Cerebellar cortex (tissue), 1 donor: ENCODE measurements at places on chromosomes 16 and 17.

- DNase-seq: peak; percentile 83
Measured at GRCh38 chr17:19977293-19978208, at the start of gene AKAP10. TSS of gene AKAP10 (minus strand) at chr17:19977828. CDS start at chr17:19977679, 149 bp downstream.

GRCh38 chr16:1287982-1288670 lies 21.3 kb upstream of the UBE2I start:
- DNase-seq: no peak

GRCh38 chr17:5745111-5745813 lies 161.0 kb upstream of the NLRP1 start:
- peak; percentile 15 for DNase-seq

DNA sequence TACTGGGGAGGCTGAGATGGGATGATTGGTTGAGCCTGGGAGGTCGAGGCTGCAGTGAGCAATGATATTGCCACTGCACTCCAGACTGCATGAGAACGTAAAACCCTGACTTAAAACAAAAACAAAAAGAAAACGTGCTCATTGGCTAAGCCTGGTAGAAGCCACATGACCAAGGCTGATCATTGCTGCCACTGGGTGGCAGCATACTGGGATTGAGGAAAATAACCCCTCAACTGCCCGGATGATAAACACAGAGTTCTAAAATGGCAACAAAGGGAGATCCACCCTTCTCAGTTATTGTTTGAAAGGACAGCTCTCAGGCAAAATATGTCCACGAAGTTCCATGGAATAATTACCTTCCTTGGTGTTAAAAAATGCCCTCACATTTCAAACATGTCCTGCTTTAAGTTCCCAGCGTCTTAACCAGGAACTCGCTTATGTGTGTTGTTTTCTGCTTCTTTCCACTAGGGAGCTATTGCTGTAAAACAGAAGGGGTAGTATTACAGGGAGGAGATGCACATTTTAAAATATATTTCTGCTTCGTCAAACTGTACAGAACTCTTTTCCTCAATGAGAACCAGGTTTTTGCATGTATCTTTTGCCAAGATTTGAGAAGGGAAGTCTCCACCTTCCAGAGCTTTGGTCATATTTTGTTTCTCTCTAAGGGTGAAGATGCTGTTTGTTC lies 675.3 kb downstream of the MAF start:
- no peak for DNase-seq

DNA sequence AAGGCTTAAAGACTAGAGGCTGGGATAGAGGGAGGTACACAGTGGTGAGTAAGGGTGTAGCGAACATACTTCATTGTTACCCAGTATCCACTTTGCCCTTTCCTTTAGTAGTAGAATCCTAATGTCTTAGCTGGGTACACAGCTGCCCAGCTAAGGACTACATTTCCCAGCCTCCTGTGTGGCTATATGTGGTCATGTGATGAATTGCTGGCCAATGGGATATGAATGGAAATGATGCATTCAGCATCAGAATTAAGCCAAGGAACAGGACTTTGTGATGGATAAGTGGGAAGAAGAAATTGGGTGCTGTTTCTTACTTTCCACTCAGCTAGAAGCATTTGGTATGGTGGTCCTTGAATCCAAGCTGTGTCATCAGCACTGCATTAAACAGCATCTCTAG lies 55.9 kb downstream of the FOXL1 start:
- no peak for DNase-seq

DNA sequence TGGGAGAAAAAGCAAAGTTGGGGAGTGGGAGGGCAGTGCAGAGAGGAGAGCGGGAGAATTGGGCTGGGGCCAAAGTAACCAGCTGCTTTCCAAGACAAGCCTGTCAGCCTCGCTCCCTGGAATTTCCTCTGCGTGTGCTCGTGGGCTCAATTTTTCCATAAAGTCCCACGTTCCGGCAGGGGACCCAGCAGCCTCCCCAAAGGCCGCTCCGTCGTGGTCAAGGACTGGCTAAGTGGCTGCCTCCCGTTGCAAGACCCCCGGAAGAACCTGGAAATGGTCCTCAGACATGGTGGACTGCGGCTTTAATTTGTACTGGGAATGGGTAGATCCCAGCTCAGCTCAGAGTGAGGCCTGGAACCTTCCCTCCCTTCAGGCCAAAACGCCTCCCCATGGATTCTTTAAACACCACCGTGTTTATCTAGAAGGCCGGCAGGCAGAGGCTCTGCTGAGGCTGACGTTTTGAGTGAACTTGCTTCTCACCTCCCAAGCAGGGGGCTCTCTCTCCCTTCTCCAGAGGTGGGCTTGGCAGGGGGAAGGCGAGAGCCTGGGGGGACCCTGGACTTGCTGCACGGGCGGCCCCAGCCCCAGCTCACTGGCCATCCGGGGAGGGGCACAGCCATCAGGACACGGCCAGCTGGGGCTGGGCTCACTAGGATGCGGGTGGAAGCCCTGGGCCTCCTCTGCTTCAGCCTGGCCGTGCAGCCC lies 190.0 kb downstream of the C16orf95 start:
- no peak for DNase-seq

GRCh38 chr17:21199311-21199710 lies 14.7 kb downstream of the TMEM11 start:
- DNase-seq: peak; percentile 24

- DNase-seq: no peak
Measured at GRCh38 chr17:50794361-50794760, 27.0 kb upstream of the ANKRD40CL start.

DNA sequence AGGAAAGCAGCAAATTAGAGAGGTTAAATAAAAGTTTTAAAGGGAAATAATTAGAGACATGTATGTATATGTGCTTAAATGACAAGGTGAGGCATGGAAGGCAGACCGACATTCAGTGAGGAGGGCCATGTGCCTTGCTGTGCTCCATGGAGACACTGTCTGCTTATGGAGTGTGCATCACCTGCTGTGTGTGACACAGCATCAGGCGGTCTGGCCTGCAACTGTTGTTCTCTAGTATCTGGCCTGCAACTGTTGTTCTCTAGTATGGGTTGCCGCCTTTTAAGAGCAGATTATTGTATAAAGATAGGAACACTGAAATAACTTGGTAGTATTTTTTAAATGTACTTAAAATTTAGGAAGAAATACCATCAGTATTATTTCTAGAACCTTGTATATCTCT lies 225.1 kb downstream of the LGALS9B start:
- no peak for DNase-seq

DNA sequence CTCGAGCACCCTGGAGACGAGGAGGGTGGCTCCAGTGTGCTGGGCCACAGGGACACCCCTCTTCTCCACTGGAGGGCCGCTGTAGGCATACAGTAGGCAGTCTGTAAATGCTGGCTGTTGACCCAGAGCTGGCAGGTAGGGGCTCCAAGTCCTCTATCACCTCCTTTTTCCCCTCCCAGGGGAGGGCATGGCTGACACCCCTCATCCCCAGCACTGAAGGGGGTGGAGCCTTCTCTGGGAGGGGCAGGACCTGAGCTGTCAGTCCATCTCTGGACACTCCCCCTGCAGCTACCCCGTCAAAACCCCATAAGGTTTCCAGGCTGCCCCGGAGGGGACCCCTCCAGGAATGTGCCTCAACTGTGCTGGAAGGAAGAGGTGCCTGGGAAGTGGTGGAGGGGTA lies 2.4 kb downstream of the KCNJ12 start:
- peak; percentile 67 for DNase-seq

DNA sequence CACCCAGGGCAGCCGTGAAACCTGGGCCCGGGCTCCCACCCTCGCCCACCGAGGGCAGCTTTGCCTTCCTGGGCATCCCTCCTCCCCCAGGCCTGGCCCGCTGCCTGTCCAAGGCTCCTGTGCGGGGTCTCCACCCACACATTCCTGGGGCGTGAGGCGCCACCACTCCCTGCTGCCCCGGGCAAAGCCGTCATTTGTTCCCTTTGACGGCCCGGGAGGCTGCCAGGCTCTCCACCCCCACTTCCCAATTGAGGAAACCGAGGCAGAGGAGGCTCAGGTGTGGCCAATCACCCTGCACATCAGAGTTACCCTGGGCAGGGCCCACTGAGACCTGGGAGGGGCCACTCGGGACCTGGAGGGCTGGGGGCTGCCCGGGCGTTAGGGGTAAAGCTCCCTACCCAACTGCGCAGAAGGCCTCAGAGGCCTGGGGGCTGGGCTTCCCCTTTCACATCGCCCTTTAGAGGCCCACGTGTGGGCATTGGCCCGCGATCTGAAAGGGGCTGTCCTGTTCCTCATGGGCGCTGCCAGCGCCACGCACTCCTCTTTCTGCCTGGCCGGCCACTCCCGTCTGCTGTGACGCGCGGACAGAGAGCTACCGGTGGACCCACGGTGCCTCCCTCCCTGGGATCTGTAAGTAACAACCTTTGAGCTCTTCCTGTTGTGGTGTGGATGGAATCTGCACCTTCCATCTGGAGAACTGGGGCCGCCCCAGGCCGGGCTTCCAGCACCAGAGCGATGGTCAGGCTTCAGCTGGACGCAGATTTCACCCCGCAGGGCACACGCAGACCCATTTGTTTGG lies at the start of gene MSLN:
TSS of gene MSLN (plus strand) at position 190 of the 799 bp plus-strand sequence. CDS start 1,947 bp downstream, outside the sequence.
- no peak for DNase-seq

- peak; percentile 40 for DNase-seq
Measured at GRCh38 chr16:89420204-89420603, 70.2 kb downstream of the ANKRD11 start.

DNA sequence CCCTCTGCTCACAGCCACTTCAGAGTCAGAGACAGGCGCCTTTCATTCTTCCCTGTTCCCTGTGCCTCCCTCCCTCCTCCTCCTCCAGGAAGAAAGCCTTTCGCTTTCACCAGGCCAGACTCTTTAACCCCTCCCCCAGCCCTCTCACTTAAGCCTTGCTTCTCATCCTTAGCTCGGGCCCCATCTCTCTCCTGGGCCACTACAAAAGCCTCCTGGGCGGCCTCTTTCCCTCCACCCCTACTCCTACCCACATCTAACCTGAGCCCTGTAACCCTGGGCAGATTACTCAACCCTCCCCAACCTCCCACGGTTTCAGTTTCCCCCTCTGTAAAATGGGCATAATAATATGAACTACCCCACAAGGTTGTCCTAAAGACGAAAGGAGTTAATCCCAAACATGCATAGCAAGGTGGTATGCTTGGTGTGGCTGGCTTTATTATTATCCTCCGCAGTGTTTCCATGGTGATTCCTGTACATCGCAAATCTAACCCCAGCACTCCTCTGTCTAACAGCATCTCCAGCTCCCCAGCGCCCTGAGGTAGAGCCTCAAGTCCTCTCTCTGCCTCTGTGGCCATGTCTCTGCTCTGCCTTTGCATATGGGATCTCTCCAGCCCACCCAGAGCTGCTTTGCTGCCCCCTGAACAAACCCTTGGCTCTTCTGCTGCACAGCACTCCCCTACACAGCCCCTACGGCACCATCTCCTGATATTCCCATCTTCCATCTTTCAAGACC lies 17.7 kb downstream of the PIMREG start:
- DNase-seq: no peak

- DNase-seq: peak; percentile 83
Measured at GRCh38 chr17:4566785-4567184, 6.4 kb upstream of the GGT6 start.

DNA sequence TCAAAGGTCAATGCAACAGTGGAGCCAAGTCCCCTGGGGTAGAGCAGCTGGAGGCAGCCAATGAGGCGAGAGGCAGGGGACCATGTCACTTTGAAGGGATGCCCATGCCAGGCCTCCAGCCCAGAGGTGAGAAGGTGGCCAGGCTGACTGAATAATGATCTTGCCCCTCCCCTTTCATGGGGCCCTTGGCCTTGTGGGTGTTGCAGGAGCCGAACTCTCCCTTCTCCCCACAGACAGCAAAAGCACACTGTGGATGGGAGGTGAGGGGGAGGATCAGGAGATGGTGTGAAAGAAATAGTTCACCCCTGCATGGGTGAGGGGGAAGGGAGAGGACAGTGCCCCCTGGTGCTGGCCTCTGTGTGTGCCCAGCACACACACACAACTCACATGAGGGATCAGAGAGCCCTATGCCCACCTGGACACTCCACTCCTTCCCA lies 15.8 kb upstream of the TBX21 start:
- no peak for DNase-seq

DNA sequence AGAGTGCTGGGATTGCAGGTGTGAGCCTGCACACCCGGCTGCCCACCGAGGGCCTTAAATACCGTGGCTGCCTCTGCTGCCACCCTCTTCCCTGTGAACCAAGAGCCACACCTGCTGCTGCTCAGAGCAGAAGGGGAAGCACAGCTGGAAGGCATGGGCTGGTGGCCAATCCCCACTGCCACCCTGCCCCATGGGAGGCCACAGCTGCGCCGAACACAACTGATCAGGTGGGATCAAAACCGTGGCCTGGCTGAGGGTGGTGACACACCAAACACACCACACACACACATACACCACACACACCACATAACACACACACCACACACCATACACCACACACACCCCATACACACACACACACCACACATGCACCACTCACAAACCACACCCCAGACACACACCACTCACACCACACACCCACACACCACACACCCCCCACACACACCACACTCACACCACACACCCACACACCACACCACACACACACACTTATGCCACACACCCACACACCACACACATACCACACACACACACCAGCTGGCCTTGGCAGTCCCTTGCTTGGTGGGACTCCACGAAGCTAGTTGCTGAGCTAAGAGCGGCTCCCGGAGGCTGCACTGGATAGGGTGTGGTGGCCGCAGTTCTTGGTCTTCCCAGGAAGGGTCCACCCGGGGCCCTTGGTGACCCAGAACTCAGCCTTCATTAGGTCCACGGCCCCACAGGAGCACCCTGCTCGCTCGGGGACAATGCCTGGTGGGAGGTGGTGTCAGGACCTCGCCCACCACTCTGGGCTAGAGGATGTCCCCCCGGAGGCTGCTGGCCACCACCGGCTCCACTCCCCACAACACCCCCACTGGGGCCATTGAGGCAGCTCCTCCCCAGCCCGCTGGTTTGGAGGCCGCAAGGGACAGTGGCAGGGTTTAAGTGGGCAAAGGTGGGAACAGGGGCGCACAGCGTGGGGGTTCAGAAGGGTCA lies 14.9 kb downstream of the CEP131 start:
- no peak for DNase-seq

GRCh38 chr17:8830141-8830540 lies 31.0 kb upstream of the MFSD6L start:
- no peak for DNase-seq

- no peak for DNase-seq
Measured at GRCh38 chr16:73418691-73419090, 370.8 kb upstream of the ZFHX3 start.

GRCh38 chr16:424623-425081 lies 797 bp upstream of the RAB11FIP3 start:
- no peak for DNase-seq
